ENCODE measurements at places on chromosomes 5 and 9. TPM values are rescaled to one million over a fixed set of nuclear protein-coding genes. Genes with fewer than 3 reads are reported as not detected.

NEUROG1 gene
- total RNA-seq: not detected

WDR38 gene
- not detected for total RNA-seq

DNA sequence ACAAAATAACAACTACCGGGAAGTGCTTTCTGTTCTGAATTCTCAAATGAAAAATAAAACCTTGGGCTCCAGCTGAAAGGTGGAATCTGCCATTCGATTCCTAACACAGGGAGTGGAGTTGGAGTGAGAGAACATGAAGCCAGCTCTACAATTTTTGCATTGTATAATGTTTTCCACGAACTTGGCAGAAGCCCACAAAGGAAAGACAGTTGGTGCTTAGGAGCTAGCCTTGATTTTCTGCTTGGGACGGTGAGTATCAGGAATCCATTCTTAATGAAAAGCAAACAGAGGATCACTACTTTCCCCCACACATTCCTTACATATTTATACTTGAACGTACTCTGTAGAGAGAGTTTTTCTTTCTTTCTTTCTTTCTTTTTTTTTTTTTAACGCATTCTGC is 74.2 kb upstream of the FBXL7 start:
- H3K4me3 ChIP-seq: no peak overlapping the region
- H3K27me3 ChIP-seq: no peaks in the 10 kb centered on the region
- no peak for DNase-seq
- no peak overlapping the region for H3K27ac ChIP-seq
- no peaks in the 10 kb centered on the region for H3K36me3 ChIP-seq
- H3K4me1 ChIP-seq: no peaks in the 10 kb centered on the region

GRCh38 chr9:34589636-34590380 is at the start of gene CNTFR:
Gene CNTFR, minus strand, starts transcription at chr9:34589724. Its CDS starts 20,743 bp downstream, at chr9:34568981.
- peaks cover 6% of the 10 kb centered on the region for H3K27me3 ChIP-seq
- no peaks in the 10 kb centered on the region for H3K36me3 ChIP-seq
- no peak for DNase-seq
- H3K4me3 ChIP-seq: peak within 1 kb of the TSS; percentile 42

- no peak overlapping the region for H3K4me3 ChIP-seq
- no peaks in the 10 kb centered on the region for H3K4me1 ChIP-seq
- no peaks in the 10 kb centered on the region for H3K36me3 ChIP-seq
- no peaks in the 10 kb centered on the region for H3K27me3 ChIP-seq
- H3K27ac ChIP-seq: no peak overlapping the region
Observed at GRCh38 chr9:109953813-109954497, 174.0 kb downstream of the PALM2AKAP2 start.

BNC2 gene
- total RNA-seq: 5.7 TPM

PCDHB12 gene
- 0.44 TPM for total RNA-seq

TNFSF15 gene
- 0.03 TPM for total RNA-seq

ARID3C gene
- 0.33 TPM for total RNA-seq

GRCh38 chr9:99299211-99300102 is 77.4 kb downstream of the SEC61B start:
- H3K4me3 ChIP-seq: no peak overlapping the region
- H3K4me1 ChIP-seq: no peaks in the 10 kb centered on the region
- DNase-seq: no peak
- no peak overlapping the region for H3K27ac ChIP-seq

DNA sequence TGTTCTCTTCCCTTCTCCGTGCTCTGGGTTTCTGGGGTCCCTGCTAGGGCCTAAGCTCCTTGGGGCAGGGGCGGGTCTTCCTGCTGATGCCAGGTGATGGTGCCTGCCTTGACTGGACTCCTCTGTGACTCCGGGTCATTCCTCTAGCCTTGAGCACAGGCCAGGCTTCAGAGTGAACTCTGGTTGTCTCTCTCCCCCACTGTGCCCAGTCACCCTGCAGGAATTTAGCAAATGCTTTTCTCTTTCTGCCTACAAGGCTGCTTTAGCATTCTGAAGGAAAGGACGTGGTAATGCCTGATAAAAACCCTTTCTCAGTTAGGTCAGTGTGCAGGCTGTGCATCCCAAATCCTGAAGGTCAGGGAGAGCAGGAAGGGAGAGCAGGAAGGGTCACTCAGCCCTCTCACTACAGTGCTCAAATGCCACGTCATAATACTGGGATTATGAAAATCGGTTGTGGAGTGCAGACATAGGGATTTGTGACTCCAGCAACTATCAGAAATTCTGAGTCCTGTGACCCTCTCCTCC is 2.7 kb downstream of the CXCL14 start:
- peaks cover 3% of the 10 kb centered on the region for H3K4me1 ChIP-seq
- H3K4me3 ChIP-seq: no peak overlapping the region
- H3K36me3 ChIP-seq: no peaks in the 10 kb centered on the region
- no peak for DNase-seq
- no peak overlapping the region for H3K27ac ChIP-seq

GRCh38 chr9:119088002-119088547 is 281.2 kb downstream of the BRINP1 start:
- no peak overlapping the region for H3K4me3 ChIP-seq
- H3K4me1 ChIP-seq: no peaks in the 10 kb centered on the region
- H3K27me3 ChIP-seq: no peaks in the 10 kb centered on the region

All from Panc1 (cell line).